ENCODE measurements at places on chromosomes 2 and 18.

DNA sequence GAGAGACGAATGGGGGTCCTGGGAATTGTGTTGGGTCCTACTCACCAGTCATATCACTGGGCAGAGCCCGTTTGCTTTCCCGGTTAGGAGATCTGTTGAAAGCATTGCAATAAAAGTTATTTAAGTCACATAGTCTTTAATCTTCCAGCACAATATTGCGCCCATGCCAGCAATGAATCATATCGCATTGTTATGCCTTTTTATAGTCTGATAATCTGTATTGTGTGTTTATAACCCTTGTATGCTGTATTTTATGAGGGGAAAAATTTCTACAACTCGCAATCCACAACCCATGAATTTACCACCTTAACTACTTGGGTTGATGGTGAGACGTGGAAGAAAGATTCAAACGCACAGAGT, 211.9 kb upstream of the SMIM21 start:
- no peak for DNase-seq

- no peak for DNase-seq
These were observed 176.4 kb upstream of the RAB6C start for GRCh38 chr2:129803032-129803431.

DNA sequence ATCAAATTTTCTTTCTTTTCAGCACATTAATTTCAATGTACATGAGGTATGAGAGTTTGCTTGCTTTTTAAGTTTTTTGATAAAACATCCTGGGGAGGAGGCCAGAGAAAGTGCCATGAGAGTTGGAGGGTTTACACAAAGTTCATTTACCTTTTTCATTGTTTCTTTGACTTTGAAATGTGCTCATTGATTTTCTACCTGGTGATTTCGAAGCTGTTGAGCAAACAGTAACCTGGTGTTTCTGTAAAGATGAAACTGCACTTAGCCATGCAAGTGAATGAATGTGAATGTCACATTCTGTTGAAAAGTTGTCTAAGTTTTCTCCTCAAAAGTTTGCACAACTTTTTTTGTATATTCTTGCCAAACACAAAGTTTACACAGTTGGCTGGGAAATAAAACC, 797.0 kb downstream of the METTL4 start:
- DNase-seq = no peak

DNA sequence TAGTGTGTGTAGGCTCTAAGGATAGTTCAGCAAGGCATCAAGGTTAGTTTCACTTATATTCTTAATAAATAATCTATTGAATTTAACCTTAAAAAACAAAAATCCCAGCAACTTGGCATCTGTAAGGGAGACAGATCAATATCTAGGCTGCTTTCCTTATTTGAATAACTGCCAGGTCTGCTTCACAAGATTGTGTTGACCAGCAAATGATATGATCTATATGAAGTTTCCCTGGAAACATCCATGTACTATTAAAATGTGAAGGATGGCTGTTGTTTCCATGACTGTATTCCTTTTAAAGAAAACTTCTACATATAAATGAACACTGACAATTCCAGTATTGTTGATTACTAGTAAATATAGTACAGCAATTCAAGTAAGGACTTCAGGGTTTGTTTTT, 109.4 kb downstream of the SPTBN1 start:
- DNase-seq = no peak

DNA sequence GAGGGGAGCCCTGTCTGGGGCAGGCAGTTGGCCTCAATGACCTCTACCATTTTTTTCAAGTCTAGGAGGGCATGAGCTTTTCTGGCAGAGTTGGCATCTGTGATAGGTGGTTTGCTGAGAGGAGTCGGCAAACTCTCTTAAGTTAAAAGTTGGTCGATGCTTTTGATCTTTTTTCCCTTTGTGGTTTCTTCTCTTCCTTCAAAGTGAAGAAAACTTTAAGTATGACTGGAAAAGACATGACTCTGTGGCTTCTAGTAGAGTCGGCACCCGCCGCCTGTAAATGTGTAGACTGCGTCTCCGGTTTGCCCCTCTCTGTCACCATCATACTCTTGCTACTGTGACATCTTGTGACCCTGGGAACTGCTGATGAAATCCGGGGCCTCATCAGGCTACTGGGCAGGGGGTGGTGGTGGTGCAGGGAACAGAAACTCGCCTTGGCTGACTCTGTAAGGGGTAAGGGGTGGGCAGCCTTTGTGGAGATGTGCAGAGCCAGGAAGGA, 21.1 kb downstream of the INPP5D start:
- DNase-seq = no peak

DNA sequence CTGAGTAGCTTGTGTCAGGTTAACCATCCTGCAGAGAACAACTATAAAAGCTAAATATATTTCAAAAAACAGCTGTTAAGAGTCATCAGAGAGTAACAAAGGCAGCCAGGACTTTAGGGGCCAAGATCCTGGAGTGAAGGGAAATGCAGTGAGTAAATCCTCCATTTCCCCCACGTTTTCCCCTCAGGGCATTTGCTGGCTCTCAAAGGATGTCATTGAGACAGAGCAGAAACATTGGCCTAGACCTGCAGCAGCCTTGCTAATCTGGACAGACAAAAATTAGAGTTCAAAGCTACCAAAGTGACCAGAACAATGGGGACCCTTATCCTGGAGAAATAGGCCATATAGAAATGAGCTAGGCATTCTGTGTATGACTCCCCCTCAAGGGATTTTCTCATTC, 21.1 kb upstream of the KLHL29 start:
- no peak for DNase-seq

- no peak for DNase-seq
These were observed 90.1 kb downstream of the CHN1 start for GRCh38 chr2:174914853-174915760.

- no peak for DNase-seq
These were observed 37.1 kb downstream of the ANKRD44 start for GRCh38 chr2:197273485-197273884.

- DNase-seq = no peak
These were observed 63.0 kb upstream of the SNTG2 start for GRCh38 chr2:887639-888038.
